Effector memory CD8-positive, alpha-beta T cell (primary cell): ENCODE measurements at places on chromosomes 7 and 10.

GRCh38 chr10:123974406-123974805 lies 82.8 kb upstream of the CPXM2 start:
- no peak for DNase-seq

DNA sequence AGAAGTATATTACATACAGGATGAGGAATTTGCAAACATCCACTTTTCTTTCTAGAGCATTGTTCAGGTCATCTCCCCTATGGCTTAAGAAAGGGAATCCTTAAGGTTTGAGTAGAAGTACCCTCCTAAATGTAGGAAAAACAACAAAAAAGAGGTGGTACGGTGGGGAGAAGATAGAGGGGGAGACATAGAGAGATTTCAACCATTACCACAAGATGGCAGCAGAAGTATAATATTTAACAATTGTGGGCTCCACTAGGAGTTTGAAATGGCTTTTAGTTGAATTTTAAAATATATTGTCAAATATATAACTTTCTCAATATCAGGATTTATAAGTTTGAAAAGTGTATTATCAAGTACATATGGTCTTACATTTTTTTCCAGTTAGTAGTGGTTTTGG lies 72.7 kb upstream of the PRKG1 start:
- no peak for DNase-seq

DNA sequence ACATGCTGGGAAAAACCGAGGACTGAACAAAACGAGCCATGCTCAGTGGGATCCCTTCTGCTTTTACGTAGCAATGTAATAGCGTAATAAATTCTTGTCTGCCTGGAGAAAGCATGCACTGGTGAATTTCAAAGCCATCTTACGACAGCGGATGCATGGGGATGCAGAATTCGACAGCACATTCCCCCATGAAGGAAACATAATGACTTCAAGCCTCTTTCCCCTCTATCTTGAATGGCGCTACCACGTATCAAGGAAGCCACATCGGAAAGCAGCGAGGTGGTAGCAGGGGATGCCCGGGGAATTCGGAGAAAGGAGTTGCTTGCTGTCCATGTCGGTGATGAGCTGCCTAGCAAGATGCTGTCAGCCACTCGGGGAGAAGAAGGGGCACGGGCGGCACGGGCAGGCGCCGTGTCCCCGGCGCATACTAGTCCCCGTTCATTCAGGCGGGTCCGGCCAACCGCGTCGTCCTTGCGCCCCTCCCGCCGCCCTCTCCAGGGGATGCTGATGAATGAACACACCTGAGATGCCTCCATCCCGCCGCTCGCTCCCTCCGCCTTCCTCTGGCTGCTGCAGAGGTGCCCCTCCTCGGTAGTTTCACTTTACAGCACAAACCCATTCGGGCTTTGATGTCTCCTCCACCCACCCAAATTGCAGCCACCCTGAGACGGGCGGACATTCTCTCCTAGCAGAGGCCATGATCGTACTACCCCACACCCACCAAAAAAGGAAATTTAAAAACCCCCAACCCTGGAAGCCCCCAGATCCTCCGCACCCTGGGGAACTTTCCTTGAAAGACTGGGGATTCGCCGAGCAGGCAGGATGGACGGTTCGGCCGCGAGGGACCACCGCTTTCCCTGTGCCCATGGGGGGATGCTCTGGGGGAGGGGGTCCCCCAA lies 644 bp downstream of the SORBS1 start:
- DNase-seq: peak; percentile 39

GRCh38 chr10:22593636-22594198 lies 120.7 kb downstream of the PIP4K2A start:
- no peak for DNase-seq

- no peak for DNase-seq
Measured at GRCh38 chr7:30750683-30751650, 968 bp upstream of the INMT start.

DNA sequence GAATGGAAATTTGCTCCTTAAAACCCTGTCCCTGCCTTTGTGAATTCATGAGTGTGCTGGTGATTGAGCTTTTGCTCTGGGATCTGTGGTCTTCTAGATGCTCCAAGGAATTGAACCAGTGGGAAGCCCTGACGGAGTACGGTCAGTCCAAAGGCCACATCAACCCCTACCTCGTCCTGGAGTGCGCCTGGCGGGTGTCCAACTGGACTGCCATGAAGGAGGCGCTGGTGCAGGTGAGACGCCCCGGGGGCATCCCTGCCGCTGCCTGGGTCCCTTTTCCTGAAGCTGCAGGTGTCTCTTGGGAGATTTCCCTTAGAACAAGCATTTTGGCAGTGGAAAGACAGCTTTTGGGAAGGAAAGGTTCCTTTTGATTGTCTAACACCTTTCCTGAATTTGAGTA lies 100.3 kb downstream of the TRRAP start:
- no peak for DNase-seq

DNA sequence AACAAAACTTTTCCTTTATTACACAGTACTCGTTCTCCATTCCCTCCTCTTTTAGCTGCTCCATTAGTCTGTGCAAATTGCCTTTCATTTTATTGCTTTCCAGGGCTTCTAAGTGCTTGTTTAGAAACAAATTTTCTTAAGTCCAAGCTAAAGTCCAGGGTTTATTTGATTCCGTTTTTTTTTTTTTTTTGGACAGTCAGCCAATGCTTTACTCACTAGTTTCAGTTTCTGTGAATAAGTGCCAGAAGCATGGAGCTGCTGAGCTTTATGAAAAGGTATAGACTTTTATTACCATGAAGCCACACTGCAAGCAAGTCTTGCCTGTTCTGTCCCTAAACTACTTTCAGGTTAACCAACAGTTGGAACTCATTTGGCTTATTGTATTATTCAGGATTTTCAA lies 455.0 kb downstream of the GFRA1 start:
- no peak for DNase-seq

DNA sequence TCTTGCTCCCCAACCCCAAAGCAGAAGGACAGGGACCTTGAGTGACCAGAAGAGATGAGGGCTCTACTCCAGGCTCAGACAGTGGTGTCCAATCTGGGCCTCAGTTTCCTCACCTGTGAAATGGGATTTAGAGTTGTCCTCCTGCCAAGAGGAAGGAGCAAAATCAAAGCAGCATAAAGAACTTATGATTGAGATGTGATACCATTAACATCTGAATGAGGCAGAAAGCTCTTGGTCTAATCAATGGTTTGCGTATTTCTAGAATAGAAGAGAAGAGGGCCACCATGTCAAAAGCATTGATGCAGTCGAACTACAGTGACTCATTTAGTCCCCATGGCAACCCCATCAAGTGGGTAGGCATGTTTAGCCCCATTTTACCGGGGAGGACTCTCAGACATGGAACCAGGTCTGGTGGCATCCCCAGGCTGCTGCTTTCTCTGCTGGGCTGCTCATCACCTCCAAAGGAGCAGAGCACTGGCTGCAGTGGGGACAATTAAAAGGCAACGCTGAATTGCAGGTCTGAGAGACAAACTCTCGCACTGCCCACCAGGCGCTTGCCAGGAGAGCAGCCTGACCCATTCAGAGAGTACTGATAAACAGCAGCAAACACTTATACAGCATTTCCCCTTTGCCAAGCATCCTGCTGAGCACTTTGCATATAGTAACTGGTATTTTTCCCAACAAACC lies 175.9 kb downstream of the NEURL1 start:
- no peak for DNase-seq

GRCh38 chr10:60962946-60963345 lies 19.0 kb upstream of the RHOBTB1 start:
- no peak for DNase-seq
